Stromal cell of bone marrow (primary cell): ENCODE measurements at places on chromosomes 3 and 15.
A peak's percentile ranks its signal among the peaks of the same experiment; 100 is the strongest.

DNA sequence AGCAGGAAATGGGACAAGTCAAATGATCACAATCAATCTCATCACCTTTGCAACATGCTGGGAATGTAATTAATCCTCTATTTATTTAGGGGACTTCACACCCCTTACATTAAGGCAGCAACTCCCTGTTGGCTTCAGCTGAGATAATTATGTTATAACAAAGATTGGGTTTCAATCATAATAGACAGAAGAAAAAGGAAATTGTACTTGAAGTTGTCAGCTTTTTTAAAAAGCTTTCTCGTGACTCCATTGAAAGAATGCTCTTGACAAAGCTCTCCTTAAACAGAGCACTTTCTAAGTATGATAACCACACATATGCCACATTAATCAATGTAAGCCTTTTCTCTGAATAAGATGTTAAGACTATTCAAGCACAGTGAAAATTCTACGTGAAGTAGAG lies 65.7 kb downstream of the SHQ1 start:
- DNase-seq = no peak

GRCh38 chr15:64651601-64652191 lies 123.7 kb downstream of the RBPMS2 start:
- no peak for DNase-seq

DNA sequence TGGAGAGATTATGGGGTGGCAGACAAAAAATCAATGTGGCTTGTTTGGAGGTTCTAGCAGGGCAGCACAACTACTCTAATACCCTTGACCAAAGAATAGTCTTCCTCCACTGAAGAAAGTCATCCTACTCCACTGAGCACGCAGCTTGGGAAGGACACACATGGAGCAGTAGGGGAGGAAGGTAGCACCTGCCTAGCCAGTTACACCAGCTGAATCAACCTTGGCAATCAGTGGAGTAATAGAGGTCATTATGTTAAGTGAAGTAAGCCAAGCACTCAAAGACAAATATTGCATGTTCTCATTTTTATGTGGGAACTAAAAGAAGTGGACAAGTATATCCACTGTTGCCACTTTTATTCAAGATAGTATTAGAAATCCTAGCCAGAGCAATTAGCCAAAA lies 555.8 kb upstream of the ALCAM start:
- DNase-seq = no peak

- DNase-seq = no peak
Observed at GRCh38 chr15:34799149-34800101, 4.1 kb upstream of the ACTC1 start.

- no peak for DNase-seq
Observed at GRCh38 chr3:6120786-6121185, 740.1 kb upstream of the GRM7 start.

DNA sequence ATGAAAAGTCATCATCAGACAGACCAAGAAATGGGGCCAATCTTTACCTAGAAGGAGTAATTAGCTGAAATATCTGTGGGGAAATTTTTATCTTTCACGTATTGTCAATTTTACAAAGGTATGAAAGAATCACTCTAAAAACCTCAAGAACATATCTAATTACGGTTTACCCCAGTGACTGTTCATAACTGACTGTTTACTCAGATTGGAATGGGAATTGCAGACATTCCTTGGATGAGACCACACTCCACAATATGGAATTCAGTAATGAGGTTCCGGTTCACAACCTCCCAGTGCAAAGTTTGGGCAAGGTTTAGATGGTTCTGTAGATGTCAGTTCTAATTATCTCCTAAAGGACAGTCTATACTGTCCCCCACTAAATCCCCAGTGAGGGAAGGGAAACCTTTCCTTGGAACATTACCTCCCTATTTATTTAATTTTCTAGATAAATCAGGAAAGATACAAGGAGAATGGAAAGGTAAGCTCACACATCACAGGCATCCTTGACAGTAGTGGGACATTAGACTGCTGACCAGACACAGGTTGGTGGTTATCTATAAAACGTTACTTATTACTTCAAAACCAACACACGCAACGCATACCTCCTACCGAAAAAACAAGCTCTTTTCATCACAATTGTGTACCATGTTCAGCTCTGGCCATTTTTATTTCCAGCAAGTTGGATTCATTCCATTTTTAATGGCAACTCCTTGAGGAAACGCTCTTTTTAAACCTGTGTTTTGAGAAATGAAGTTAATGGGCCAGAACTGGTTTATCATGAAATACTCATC lies 129.9 kb downstream of the RORA start:
- DNase-seq = no peak

DNA sequence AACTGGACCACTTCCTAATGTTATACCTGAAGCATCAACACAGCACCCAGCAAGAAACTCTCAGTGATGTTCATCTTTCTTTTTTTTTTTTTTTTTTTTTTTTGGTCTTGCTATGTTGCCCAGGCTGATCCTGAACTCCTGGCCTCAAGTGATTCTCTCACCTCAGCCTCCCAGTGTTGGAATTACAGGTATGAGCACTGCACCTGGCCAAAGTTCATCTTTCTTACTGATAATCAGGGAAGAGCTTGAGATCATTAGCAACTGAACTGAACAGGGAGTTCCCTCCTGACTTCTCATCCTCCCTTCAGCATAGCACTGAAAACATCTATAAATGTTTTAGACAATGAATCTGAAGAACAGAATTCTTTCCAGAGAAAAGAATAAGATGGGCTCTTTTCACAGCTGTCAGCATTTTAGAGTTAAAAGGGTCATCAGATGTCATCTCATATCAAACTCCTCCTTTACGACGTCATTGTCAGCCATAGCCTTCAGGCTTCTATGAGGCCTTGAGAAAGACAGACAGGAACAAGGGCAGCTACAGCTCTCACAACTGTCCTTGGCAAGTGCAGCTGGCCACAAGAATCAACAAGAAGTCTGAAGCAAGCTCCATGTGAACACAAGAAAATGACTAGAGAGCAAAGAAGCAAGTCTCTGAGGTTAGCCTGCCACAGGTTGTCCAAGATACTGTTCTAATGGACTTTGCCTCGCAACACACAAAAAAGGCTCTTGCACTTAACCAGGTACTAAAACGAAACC lies 33.8 kb downstream of the SCAP start:
- no peak for DNase-seq

GRCh38 chr15:94494732-94495131 lies 263.4 kb downstream of the MCTP2 start:
- no peak for DNase-seq

- no peak for DNase-seq
Observed at GRCh38 chr3:123651449-123652341, 66.8 kb upstream of the HACD2 start.

- peak; percentile 15 for DNase-seq
Observed at GRCh38 chr3:30167541-30168011, 438.8 kb upstream of the TGFBR2 start.

GRCh38 chr3:195546130-195546560 lies 3.0 kb upstream of the PPP1R2 start:
- DNase-seq = peak; percentile 89

DNA sequence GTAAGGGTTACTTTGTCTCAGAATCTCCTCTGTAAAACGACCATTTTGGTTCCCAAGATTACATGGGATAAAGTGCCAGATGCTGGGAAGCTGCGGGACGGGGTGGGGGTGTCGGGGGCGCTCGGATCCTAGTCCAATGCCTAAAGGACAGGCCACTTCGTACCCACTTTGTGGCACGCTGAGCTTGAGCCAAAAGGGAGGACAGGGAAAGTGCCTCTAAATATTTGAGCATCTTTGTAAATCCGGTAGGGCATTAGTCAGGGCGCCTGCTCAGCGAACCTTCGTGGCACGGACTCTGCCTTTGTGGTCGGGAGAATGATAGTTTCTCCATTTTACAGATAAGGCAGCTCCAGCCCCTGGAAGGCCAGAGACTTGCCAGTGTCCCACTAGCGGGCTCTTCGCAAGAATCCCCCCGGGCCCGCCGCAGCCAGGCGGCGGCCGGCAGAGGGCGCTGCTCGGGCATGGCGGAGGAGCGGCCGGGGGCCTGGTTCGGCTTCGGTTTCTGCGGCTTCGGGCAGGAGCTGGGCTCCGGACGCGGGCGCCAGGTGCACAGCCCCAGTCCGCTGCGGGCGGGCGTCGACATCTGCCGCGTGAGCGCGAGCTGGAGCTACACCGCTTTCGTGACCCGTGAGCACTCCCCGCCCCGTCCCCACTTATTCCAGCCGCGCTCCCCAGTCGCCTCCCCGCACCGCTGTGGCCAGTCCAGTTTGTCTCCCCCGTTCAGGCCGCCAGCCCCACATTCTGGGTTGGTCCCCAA lies 1.8 kb downstream of the RCCD1 start:
- DNase-seq = no peak

DNA sequence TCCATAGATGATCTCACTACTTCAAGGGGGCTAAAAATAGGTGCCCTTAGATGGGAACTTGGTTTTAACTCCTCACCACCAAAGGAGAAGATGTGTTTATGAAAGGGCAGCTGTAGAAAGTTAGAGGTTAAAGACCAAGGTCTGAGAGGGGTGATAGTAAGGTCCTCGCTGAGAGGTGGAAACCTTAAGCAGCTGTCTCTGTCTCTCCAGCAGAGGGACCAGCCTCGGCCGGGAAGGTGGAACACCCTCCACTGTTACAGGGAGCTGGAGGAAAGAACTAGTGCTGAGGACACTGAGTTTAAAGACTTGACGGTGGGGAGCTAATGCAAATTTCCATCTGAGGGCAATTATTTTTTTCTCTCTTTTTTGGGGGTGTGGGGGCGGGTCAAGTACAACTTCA lies 8.9 kb upstream of the RLBP1 start:
- no peak for DNase-seq
